ENCODE measurements at places on chromosomes 7 and 10.
A peak's percentile ranks its signal among the peaks of the same experiment; 100 is the strongest.

GRCh38 chr10:31773749-31774298 lies 154.8 kb downstream of the ARHGAP12 start:
- peak; percentile 57 for DNase-seq

DNA sequence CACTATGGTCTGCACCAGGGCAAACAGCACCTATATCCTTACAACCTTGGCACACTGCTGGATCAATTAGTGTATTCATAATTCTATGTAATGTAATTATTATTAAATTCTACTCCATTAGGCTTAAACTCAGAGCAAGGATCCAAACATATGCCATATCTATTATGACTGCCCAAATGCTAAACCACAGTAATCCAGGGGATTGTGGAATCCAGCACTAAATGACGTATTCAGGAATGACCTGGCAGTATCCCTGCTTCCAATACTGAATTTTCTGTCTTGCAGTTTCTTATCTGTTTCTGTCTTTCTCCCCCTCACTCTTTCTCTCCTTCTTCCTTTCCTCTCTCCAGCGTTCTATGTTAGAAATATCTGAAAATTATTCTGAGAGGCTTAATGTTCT lies 16.5 kb upstream of the UBE2D1 start:
- no peak for DNase-seq

GRCh38 chr7:50631639-50632038 lies 66.4 kb upstream of the DDC start:
- DNase-seq: no peak

DNA sequence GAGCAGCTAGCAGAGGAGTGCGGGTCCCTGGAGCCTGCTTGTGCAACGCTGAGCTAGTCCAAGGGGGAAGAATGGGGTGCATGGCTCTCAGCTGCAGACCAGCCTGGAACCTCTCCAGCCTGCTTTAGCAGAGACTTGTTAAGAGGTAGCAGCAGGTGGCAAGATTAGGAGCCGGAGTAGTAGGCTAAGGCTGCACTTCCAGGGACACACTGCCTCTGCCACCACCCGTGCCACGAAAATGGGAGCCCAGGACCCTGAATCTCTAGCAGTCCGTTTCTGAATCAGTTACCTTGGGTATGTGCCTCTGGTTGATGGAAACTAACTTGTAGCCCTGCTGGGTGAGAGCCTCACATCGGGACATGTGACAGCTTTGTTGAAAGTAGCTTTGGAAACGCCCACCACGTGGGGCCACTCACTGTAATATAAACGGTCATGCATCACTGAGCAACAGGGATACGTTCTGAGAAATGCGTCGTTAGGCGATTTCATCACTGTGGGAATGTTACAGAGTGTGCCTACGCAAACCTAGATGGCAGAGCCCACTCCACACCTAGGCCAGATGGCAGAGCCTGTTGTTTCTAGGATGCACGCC lies 25.9 kb downstream of the HTRA1 start:
- peak; percentile 85 for DNase-seq

DNA sequence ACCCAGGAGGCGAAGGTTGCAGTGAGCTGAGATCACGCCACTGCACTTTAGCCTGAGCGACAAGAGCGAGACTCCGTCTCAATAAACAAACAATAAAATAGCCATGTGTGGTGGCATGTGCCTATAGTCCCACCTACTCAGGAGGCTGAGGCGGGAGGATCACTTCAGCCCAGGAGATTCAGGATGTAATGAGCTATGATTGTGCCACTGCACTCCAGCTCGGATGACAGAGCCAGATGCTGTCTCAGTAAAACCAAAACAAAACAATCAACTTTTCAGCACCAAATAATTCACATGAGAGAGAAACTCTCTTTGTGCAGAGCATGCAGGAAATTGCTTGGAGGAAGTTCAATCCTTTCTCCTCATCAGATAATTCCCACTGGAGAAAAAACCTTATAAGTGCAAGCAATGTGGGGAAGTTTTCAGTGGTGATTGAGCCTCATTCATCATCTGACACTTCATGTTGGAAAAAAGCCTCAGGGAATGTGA lies 13.4 kb upstream of the FIS1 start:
- DNase-seq: no peak

DNA sequence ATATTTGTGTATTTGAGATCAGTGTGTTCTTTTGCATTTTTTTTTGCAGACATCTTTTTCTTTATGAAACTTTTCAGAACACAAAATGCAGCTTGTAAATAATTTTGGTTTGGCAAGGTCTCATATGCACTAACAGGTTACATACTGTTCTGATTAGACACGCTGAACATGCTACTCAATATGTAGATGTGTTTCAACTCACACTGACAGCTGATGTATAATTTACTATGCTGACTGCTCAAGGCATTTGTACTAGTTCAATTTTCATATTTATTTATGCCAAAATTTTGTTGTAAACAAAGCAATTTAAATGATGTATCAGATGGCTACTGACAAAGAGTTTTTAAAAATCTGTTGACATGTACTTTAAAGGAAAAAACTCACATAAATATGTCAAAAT lies 123.8 kb downstream of the TFEC start:
- DNase-seq: peak; percentile 59

- DNase-seq: no peak
Measured at GRCh38 chr7:585229-585711, 65.6 kb upstream of the PDGFA start.

DNA sequence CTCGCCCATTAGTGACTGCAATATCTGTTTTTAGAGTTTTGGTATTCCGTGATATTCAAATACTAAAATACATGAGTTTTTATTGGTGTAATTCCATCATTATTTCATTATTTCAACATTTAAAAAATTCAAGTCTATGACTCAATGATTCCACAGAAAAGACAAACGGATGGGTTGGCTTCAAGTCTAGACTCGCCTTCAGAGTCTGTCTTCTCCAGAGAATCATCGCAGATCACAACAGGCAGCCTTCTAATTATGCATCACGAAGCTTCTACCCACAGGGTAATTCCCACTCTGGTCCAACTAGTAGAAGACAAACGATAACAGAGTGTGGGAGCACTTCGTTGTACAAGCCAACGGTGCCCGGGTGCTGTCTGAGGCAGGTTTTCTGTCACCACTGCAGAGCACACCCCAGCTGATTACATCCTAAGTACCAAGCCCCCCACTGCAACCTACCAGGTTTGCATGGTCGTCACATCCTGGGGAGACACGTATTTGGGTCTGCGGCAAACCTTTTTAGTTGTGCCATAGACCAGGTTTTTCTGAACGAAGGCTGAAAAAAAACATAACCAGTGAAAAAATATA lies 28.9 kb downstream of the PARP12 start:
- no peak for DNase-seq

GRCh38 chr7:144725070-144725469 lies 110.8 kb downstream of the TPK1 start:
- peak; percentile 72 for DNase-seq

DNA sequence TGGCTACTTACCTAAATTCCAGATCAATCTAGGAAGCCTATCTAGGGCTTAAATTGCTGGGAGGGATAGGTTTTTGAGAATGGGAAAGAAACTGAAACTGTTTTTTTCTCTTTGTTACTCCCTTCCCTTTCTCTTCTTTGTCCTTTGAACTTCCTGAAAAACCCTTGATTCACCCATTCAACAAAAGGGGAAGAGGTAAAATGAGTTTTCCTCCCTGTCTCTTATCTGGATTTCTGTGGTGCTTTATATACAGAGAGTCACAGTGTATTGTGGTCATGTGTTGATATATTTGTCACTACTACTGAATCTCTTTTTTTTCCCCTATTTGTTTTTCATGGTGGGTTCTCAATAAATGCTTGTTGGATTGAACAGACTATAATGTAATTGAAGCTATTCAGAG lies 19.8 kb upstream of the NUP205 start:
- DNase-seq: no peak

GRCh38 chr10:132408367-132408781 lies 11.4 kb downstream of the PWWP2B start:
- DNase-seq: no peak

DNA sequence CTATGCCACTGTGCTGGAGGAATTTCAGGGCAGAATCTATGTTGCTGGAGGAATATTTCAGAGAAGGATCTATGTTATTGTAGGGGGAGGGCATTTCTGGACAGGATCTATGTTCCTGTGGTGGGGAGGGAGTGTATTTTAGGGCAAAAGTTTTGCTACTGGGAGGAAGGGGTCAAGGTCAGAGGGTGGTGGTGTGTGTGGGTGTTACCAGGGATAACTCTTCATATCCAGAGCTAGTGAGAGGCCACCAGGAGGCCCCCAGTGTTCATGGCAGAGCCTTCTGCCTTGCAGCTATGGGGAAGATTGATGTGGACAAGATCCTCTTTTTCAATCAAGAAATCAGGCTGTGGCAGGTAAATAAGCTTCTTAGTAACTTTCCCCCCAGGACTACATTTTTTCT lies 2.0 kb upstream of the STRA8 start:
- no peak for DNase-seq

DNA sequence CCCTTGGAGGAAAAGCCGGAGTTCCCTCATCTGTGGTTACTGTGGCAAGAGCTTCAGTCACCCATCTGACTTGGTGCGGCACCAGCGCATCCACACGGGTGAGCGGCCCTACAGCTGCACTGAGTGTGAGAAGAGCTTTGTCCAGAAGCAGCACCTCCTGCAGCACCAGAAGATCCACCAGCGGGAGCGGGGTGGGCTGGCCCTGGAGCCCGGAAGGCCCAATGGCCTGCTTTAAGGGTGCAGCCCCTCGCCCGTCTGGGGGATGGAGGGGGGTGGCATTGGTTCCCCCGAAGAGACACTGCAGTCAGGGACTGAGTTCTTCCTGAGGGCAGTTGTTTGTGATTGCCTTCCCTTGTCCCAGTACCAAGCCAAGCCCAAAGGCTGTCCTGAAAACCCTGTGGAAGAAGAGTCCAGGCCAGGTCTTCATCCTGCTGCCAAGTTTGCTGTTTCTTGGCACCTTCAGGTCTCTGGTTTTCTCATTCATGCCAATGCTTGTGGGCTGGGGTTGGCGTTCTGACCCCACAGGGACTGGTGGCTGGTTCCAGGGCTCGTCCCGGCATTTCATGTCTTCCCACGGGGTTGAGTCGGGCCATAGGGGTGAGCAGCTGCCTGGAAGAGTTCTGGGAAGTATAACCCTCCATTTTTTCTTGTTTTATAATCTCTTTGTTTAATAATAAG lies 7.7 kb upstream of the ZNF783 start:
- no peak for DNase-seq

DNA sequence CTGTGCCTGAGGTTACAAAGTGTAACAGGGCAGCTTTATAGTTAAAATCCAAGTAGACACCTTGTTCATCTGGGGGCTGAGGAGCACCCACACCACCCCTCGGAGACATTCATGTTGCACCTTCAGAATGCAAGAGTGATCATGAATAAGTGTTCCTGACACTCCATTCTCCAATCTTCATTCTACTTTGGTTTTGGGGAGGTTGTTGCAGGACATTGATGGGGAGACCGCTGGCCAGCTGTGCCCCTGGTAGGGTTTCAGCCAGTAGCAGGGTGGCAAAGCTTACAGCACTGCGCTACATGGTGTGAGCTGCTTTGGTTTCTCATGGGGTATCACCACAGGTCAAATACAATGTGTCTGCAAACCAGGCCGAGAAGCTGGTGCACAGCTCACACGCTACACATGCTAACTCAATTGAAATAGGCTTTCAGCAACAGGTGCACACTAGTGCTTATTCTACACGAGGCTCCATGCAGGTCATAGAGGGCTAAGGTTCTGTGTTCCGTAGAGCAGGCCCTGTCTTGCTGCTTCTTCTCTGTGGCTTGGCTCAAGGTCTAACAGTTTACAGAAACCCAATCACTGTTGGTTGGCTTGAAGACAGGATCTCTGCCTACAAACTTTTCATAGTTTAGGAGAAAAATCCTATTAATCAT lies 317.4 kb upstream of the ZNF32 start:
- DNase-seq: no peak

GRCh38 chr10:116737627-116738327 lies 4.6 kb downstream of the HSPA12A start:
- peak; percentile 54 for DNase-seq

DNA sequence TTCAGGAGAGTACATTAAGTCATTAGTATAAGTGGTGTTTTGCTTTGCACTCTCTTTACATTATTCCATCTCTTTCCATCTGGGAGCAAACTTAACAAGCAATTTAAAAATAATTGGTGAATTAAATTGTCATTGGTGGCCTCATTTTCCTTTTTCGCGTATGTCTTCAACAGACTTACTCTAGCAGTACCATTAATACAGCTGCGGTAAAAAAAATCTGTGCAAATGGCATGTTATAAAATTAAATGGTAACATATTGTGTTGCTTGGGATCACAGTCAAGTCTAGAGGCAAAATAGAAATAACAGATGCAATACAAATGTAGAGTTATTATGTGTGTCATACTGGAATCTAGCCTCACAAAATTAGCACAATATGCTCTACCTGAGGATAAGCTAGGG lies 322.4 kb downstream of the PCDH15 start:
- peak; percentile 86 for DNase-seq

DNA sequence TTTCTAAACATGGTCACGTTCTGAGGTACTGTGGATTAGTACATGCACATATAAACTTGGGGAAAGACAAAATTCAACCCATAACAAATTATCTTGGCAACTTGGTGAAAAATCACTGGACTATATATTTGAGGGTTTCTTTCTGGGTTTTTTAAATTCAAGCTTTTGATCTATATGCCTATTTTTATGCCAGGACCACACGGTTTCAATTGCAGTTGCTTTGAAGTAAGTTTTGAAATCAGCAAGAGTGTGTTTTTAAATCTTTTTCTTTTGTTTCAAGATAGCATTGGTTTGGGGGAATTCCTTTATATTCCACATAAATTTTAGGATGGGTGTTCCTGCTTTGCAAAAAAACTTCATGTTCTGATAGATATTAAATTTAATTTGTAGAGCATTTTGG lies 406.4 kb upstream of the VWC2 start:
- DNase-seq: no peak

GRCh38 chr10:125559210-125559609 lies 123.8 kb downstream of the TEX36 start:
- DNase-seq: no peak

DNA sequence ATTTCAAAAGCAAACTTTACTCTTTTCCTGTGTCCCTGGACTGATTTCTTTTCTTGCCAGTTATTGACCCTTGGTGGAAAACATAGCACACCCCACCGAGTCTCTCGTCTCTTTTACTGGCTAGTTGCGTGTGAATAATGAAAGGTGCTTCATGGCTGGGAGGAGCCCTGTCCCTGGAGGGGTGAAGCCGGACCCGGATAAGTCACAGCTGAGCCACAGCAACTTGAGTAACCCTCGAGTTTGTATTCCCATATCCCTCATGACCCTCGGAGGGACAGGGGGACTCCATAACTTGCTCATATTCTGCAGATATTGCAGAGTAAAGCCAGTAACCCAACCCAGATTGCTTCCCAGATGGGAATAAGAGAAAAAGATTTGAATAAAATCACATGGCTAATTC lies 147.5 kb upstream of the FRMD4A start:
- peak; percentile 26 for DNase-seq

- peak; percentile 59 for DNase-seq
Measured at GRCh38 chr7:9507290-9507689, 1073.9 kb downstream of the NXPH1 start.

DNA sequence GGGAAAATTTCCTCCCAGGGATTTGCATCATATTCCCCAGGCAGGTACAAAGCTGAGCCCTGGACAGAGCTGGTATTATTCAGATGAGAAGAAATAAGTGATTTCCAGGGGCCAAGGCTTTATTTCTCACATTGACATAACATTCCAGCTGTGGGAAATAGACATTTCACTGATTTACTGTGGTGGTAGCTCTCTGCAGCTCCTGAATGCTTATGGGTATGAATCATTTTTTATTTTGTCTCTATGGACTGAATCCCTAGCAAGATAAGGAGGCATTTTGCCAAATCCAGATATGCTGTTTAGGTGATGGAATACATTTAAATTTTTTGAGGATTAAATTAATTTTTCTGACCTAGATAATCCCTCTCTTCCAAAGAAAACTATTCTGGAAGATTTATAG lies 97.9 kb downstream of the MTPN start:
- DNase-seq: no peak

All from NCI-H69 (cell line).